Transverse colon (tissue), 4 donors: ENCODE measurements at places on chromosomes 16 and 17. TPM values are rescaled to one million over a fixed set of nuclear protein-coding genes. Genes with fewer than 3 reads are reported as not detected.

DNA sequence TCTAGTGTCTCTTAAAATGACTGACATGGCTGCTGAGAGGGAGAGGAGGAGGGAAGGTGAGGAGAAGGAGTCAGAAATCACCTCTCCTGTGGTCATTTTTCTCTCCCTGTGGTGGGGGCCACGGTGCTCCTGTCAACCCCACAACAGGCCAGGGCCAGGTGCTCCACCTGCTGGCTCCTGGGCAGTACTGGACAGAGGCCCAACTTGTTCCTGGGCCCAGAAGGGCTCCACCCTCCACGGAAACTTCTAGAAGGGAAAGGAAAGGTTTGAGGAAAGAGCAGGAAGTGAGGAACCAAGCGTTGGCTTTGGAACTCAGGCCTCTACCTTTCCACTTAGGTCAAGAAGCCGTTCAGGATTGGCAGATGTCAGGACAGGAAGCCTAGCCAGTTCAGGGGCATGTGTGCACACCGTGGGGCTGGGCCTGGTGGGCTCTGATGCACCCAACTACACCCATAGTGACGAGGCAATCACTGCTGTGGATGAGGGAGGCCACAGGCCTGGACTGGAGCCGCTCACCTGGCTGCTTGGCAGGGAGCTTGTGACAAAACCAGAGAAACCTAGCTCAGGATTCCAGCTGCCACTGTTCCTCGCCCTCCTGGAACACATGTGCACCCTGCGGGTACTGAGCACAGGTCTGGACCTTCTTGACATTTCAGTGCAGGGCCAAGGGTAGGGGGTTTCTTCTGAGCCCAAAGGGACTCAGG is 36.1 kb downstream of the WNT3 start:
- DNase-seq = peak; percentile 31

- DNase-seq = no peak
These were observed 6.7 kb downstream of the ZNF646 start for GRCh38 chr16:31080756-31081419.

DNA sequence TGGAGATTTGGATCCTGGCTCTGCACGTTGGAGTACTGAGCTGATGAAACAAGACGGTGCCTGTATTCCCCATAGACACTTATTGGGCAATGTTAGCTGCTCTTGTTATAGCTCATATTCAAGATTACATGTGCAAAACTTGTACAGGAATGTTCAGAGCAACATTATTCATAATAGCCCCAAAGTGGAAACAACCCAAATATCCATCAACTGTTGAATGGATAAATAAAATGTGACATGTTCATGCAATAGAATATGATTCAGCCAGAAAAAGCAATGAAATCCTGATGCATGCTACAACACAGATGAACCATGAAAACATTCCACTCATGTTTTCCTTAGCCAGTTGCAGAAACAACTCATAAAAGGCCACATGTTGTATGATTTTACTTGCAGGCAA is 5.7 kb upstream of the SDR42E1 start:
- no peak for DNase-seq

DNA sequence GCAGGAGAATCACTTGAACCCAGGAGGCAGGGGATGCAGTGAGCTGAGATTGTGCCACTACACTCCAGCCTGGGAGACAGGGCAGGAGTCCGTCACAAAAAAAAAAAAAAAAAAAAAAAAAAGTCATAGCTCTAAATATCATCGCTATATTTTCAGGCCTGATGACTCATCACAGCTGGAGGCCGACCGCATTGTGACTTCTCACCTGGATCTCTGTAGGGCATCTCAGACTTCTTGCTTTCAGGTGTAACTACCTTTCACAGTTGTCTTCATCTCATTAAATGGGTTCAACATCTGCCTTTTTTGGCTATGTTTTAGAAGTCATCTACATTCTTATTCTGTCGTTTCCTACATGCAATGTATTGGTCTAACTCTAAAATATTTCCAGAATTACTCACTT is 353.1 kb upstream of the MON1B start:
- DNase-seq = no peak

DNA sequence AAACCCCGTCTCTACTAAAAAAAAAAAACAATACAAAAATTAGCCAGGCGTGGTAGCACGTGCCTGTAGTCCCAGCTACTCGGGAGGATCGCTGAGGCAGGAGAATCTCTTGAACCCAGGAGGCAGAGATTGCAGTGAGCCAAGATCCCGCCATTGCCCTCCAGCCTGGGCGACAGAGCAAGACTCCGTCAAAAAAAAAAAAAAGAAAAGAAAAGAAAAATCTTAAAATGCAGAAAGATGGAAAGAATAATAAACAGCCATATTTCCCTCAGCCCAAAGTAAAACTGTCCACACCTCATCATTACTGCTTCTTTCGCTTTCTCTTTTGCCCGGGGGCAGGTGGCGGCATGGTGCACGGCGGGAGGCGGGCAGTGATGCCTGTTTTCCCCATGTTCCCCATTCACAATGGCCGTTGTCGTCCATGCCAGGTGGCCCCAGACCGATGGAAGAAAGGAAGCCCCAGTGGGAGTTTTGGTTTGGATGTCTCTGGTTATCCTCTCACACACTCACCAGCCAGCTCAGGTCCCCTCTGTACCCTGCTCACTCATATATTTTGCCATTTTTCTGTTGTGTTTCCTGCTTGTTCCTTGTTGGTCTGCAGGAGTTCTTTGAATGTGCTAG is 37.0 kb upstream of the PEMT start:
- peak; percentile 54 for DNase-seq

DNA sequence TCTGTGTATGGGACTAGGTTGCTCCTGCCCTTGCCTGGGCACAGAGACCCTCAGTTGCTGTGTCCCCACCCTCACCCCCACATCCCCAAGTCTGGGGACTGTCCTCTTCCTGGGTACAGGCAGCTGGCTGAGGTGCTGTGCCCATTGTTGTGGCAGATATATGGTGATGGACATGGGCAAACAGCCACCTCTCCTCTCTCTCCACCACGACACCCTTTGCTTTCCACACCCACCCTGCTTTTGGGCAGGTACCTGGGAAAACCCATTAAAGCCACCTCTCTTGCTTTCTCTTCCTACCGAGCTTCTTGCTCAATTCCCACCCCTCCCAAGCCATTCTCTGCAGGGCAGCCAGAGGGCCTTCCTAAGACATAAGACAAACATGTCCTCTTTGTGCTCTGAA is 21.7 kb downstream of the TRPV2 start:
- DNase-seq = no peak

GRCh38 chr16:86519649-86520316 is 9.5 kb downstream of the FOXF1 start:
- DNase-seq = peak; percentile 61

GRCh38 chr17:15440347-15440746 is 27.1 kb downstream of the CDRT4 start:
- no peak for DNase-seq

FBXW10 gene
- total RNA-seq = 0.27 TPM

GRCh38 chr16:23051587-23051986 is 97.7 kb downstream of the USP31 start:
- DNase-seq = no peak

DNA sequence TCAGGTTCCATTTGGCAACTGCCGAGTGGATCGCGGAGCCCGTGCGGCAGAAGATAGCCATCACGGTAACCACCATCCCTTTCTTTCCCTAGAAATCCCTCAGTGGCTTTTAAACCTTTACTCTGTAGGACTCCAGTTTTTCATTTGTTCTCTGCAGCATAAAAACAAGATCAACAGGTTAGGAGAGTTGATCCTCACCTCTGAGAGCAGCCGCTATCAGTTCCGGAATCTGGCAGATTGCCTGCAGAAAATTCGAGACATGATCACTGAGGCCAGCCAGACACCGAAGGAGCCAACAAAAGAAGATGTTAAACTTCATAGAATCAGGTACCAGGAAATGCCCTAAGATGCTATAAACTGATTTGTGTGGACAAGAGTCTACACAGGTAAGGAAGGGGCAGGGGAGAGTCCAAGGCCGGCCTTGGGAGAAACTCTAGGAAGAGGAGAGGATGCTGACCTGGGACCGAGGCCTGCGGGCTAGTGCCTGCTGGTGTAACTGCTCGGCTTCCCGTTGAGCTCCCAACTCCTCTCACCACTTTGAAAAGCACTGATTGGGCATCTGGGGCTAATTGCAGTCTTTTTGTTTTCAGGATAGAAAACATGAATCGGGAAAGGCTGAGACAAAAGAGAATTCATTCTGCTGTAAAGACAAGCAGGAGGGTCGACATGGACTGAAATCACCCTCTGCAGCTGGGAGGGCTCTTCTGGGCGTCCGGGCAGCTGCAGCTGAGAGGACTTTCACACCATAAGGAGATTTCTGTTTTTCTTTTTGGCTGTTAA is 8.1 kb downstream of the MRPL58 start:
- DNase-seq = no peak

DNA sequence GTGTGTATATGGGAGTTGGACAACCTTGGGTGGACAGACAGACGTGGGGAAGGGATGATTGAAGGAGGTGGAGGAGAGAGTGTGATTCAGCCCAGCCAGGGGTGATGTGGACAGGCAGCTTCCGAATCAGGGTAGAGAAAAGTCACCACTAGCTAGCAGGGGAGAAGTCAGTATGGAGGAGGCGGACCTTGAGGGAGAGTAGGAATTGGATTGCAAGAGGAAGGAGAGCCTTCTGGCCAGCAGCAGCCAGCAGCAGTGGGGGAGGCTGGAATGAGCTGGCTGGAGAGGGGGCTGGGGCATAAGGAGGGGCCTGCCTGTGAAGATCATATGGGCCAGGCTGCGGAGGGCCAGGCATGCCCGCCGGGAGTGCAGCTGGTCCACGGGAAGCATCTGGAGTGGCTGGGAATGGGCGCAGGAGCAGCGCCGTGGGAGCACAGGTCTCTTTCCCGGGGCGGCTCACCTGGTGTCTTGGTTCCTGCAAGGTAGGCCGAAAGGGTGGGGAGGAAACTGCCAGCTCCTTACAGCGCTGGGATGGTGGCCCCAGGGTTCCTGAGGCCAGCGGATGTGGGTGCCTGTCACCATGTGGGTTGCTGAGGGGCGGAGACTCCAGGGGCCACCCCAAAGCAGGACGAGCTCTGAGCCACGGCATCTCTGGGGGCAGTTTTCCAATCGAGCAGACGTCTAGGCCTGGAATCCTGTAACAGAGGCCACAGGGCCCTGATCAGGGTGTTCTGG is 235.3 kb downstream of the SEC14L1 start:
- DNase-seq = peak; percentile 55

SULT1A4 gene
- not detected for total RNA-seq
